ENCODE measurements at places on chromosomes 2 and 18.
A peak's percentile ranks its signal among the peaks of the same experiment; 100 is the strongest.

DNA sequence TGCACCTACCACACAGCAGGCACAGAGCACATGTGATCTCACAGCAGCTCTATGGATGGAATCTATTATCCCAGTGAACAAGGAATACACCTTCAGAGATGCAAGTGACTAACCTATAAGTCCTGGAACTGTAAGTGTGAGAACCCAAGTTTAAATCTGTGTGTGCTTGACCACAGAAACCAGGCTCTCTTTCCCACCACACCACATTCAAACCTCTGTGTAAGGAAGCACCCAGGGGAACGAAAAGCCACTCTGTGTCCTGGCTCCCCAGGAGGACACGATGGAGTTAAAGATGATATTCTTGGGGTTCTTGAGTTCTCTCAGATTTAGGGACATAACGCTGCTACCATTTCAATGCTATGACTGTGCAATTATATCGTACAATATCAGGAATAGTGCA, 38.9 kb downstream of the TTR start:
- no peak for ATAC-seq

GRCh38 chr18:24536326-24536725, 75.9 kb downstream of the HRH4 start:
- no peak for ATAC-seq

- peak; percentile 42 for ATAC-seq
These were observed 35.5 kb downstream of the TGFBRAP1 start for GRCh38 chr2:105294046-105294445.

DNA sequence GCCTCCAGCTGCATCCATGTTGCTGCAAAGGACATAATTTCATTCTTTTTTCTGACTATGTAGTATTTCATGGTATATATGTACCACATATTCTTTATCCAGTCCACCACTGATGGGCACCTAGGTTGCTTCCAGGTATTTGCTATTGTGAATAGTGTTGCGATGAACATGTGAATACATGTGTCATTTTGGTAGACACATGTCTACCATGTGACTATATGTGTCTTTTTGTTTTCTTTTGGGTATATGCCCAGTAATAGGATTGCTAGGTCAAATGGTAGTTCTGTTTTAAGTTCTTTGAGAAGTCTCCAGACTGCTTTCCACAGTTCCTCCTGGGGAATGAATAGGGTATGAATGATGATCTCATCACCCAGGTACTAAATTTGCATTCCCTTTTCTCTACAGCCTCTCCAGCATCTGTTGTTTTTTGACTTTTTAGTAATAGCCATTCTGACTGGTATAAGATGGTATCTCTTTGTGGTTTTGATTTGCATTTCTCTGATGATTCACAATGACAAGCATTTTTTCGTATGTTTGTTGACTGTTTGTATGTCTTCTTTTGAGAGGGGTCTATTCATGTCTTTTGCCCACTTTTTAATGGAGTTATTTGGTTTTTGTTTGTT, 35.6 kb upstream of the FEZ2 start:
- no peak for ATAC-seq

DNA sequence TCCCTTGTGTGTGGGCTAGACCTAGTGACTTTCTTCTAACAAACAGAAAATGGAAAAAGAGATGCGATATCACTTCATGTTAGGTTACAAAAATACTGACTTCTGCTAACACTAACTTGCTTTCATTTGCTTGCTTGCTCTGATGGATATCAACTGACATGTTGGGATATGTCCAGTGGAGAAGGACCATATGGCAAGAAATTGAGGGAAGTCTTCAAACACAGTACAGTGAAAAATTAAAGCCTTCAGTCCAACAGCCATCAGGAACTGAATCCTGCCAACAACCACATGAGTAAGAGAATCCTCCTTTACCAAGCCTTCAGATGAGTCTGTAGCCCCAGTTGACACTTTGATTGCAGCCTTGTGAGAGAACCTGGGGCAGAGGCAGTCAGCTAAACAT, 143.9 kb downstream of the MAIP1 start:
- no peak for ATAC-seq

DNA sequence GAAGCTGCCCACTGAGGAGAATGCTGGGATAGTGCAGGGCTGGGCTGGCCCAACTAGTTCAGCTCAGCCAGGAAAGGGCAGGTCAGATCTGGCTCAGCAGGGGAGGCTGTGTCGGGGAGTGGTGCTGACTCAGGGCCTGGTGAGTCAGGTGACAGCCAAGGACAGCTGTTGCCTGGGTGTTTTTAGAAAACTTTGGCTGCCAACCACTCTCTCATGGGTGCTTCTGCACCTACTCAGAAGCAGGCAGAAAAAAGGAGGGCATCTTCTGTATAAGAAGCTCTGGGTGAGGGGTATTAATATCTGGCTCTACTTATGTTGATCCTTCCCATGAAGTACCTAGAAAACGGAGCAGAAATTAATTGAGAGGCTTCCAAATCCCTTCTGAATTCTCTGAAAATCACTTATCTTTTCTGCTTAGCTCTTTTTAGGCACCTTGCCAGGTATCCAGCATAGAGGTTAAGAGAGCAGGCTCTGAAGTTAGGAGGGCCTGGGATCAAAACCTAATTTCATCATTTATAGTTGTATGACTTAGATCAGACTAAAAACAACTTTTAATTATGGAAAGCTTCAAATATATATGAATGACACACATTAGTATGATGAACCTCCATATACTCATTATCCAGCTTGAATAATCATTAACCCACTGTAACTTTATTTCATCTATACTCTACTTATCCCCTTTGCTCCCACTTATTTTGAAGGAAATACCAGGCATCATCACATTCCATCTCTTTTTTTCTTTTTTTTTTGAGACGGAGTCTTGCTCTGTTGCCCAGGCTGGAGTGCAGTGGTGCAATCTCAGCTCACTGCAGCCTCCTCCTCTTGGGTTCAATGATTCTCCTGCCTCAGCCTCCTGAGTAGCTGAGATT, 15.5 kb upstream of the RAB10 start:
- ATAC-seq = peak; percentile 98

DNA sequence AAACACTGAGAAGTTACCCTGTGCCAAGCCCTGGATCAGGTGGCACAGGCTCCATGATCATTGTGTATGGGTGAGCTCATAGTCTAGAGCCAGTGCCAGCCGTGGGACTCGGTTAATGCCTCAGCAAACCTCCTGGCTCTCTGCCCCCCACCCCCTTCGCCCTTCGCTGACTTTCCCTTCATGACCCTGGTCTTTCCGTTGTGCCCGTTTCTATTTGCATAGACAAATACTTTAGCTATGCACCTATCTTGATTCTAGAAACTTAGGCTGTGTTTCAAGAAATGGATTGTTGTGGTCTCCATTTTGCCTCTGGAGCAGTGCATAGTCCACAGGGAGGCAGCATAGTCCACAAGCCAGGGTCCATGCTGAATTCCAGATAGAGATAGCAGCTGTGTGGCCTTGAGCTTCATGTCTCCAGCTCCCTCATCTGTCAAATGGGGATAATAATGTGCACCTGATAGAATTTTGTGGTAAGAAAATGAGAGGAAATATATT, 44.8 kb upstream of the KDM3A start:
- ATAC-seq = peak; percentile 83

- ATAC-seq = no peak
These were observed 255.1 kb upstream of the MYT1L start for GRCh38 chr2:2586068-2586776.

GRCh38 chr18:38038242-38038641, 472.6 kb upstream of the CELF4 start:
- peak; percentile 83 for ATAC-seq

- no peak for ATAC-seq
These were observed 102.4 kb downstream of the GALNT3 start for GRCh38 chr2:165691615-165692014.

DNA sequence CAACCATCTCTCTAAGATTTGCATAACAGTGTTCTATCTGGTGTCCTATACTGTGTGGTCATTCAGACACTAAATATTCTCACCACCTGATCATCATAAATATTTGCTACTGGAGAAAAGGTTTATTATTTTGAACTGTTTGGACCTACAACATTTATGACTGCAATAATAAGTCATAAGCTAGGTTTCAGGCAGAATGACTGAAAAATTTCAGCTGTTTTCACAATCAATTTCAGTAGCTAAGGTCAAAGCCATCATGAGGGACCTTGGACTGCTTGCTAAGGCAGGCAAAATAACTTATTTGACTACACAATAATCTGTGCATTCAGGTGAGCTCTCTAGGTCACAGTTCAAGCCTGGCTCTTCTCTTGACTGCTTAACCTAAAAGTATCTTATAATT, 425.5 kb upstream of the CDH2 start:
- no peak for ATAC-seq

- ATAC-seq = no peak
These were observed 614.1 kb upstream of the VRK2 start for GRCh38 chr2:57432528-57432927.

DNA sequence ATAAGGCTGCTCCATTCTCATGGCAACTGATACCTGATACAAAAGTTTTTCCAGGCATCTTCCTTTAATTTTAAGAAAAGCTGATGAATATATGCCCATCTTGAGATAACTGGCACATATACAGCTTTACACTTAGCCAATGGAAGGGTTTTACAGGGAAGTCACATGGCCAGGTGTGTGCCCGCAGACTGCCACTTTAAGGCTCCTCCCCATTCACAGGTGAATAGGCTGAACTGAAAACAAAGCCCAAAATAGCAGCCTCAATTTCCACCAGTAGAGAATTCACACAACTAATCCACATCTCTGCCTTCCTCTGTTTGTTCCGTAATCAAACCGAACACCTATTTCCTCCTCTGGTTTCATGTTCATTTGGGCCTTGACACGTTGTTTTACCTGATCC, 9.8 kb upstream of the ME2 start:
- peak; percentile 49 for ATAC-seq

DNA sequence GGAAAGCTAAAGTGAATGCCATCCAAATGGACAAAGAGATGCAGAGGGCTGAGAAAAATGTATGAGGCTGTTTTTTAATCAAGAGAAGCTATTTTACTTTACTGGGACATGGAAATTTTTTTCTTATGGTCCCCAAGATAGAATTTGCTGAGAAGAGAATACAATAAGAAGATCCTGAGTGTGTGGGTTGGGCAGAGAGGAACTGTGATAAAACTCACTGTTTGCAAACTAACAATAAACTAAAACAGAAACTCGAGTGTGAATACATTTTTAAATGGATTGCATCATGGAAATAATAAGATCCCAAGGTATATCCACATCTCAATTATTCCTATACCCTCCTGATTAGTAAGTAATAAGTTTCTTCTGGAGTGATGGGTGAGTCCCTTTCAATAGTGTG, 4.4 kb downstream of the NEB start:
- no peak for ATAC-seq

GRCh38 chr2:188627471-188627870, 335.8 kb downstream of the GULP1 start:
- no peak for ATAC-seq

GRCh38 chr2:65980531-65980930, 454.4 kb upstream of the MEIS1 start:
- no peak for ATAC-seq

DNA sequence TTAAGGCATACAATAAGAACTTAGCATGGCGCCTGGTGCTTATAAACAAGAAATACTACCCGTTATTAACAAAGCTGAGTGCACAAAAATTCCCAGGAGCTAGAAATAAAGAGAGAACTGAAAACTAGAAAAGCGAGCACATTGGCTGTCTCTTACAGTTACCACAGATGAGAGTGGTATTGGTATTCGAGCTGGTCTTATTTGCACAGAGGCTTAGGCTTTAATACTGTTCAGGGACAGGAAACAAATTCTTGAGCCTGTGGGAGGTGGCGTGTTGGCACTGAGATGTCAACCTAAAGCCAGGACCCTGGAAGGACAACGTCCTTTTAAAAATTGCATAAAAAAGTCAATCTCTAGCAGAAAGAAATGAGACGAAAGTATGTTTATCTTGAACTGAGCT, 67.3 kb upstream of the IGFBP2 start:
- ATAC-seq = no peak

DNA sequence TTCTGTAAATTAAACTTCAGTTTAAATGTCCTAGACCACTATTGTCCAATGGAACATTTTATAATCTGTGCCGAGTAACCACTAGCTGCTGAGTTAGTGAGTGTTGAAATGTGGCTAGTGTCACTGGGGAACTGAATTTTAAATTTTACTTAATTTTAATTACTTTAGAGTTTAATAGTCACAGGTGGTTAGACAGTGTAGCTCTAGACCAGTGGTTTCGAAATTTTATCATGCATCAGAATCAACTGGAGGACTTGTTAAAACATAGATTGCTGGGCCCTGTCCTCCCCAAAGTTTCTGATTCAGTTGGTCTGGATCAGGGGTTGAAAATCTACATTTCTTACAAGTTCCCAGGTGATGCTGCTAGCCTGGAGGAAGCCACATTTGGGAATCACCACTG, 110.4 kb downstream of the FMNL2 start:
- ATAC-seq = no peak

Measured in esophagus mucosa (tissue), 1 donor.